ENCODE measurements at places on chromosomes 12 and 14. TPM values are rescaled to one million over a fixed set of nuclear protein-coding genes. Genes with fewer than 3 reads are reported as not detected.

Gene CFAP54
- 4.2 TPM for total RNA-seq

DNA sequence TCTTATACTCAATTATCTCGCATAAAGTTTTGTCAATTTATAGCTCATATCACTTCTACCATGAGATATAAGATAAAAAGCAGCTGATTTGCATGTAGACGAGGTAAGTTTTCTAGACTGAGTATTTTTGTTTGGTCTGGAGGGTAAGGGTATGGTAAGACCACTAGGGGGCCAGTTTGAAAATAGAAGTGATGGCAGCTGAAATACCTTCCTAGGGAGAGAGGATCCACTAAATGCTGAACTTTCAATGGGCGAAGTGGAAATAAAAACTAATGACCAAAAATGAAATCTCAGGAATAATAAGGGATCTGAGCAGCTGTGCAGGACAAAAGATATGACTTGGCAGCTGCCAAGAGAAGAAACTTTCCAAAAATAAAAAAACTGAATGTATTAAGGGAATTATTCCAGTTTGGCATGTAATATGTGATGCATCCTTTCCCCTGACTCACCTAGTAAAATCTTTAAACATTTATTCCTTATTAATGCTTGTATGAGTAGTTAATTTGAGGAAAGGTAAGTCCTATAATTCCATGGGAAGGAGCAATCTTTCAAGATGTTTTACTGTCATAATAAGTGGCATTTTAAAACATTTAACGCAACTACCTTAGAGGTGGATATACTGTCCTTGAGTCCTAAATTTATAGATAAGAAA lies 754.5 kb downstream of the C12orf50 start:
- no peak overlapping the region for H3K27ac ChIP-seq
- H3K27me3 ChIP-seq: no peaks in the 10 kb centered on the region
- H3K36me3 ChIP-seq: no peaks in the 10 kb centered on the region
- DNase-seq: no peak
- H3K4me3 ChIP-seq: no peak overlapping the region

GRCh38 chr12:106672314-106673025 lies 89.7 kb downstream of the RFX4 start:
- no peak for DNase-seq
- H3K4me3 ChIP-seq: no peak overlapping the region
- no peak overlapping the region for H3K27ac ChIP-seq
- no peaks in the 10 kb centered on the region for H3K36me3 ChIP-seq
- no peaks in the 10 kb centered on the region for H3K4me1 ChIP-seq

GRCh38 chr12:117328556-117329100 lies 32.8 kb downstream of the NOS1 start:
- H3K4me1 ChIP-seq: no peaks in the 10 kb centered on the region
- no peak for DNase-seq
- no peaks in the 10 kb centered on the region for H3K27me3 ChIP-seq
- H3K27ac ChIP-seq: no peak overlapping the region
- H3K4me3 ChIP-seq: no peak overlapping the region

Gene CCDC196
- not detected for total RNA-seq

Gene FLRT2
- total RNA-seq: 45.4 TPM

Gene P2RX7
- total RNA-seq: 4.0 TPM

DNA sequence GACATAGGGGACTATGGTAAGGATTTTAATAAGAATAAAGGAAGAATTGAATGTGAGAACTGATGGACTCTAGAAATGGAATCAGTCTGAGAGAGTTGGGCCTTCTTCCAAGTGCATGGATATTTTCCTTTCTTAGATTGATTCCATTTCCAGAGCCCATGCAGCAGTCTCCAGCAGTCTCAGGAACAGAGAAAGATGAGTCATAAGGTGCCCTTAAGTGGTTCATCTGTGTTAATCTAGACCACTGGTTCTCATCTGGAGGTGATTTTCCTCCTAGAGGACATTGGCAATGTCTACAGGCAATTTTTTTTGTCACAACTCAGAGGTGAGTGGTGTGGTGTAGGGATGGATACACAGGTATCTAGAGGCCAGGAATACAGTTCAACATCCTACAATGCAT lies 25.9 kb downstream of the TRIM9 start:
- H3K27ac ChIP-seq: no peak overlapping the region
- no peak overlapping the region for H3K4me3 ChIP-seq
- no peaks in the 10 kb centered on the region for H3K36me3 ChIP-seq
- DNase-seq: no peak
- no peaks in the 10 kb centered on the region for H3K27me3 ChIP-seq
- H3K4me1 ChIP-seq: peaks cover 6% of the 10 kb centered on the region

GRCh38 chr14:55512421-55512820 lies 67.6 kb upstream of the KTN1 start:
- no peak overlapping the region for H3K27ac ChIP-seq
- H3K36me3 ChIP-seq: no peaks in the 10 kb centered on the region
- DNase-seq: no peak
- H3K4me3 ChIP-seq: no peak overlapping the region
- no peaks in the 10 kb centered on the region for H3K4me1 ChIP-seq
- no peaks in the 10 kb centered on the region for H3K27me3 ChIP-seq

Gene CLEC2A
- total RNA-seq: not detected

- H3K27me3 ChIP-seq: no peaks in the 10 kb centered on the region
- no peak for DNase-seq
- no peak overlapping the region for H3K27ac ChIP-seq
- no peak overlapping the region for H3K4me3 ChIP-seq
- H3K4me1 ChIP-seq: peaks cover 33% of the 10 kb centered on the region
Observed at GRCh38 chr14:54589076-54589475, 22.1 kb downstream of the SAMD4A start.

- H3K4me1 ChIP-seq: peaks cover 22% of the 10 kb centered on the region
- no peaks in the 10 kb centered on the region for H3K36me3 ChIP-seq
- H3K27me3 ChIP-seq: no peaks in the 10 kb centered on the region
- no peak overlapping the region for H3K27ac ChIP-seq
Observed at GRCh38 chr14:70645892-70646291, 4.2 kb downstream of the TTC9 start.

DNA sequence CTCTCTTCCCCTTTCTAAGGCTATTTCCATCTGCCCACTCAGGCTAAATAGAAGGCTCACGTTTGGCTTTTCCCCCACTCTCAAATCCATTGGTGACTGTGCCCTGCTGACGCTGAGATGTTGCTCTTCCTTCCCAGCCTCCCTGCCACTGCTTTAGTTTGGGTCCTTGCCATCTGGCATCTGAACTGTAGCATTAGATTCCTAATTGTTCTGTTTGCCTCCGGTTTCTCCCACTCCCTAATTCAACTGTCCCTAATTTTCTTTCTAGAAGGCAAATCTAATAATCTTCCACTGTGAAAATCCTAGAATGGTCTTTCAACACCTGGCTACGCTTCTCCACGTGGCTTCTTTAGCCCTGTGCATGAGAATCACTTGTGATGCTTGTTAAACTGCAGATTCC lies 37.6 kb upstream of the SMOC1 start:
- no peak overlapping the region for H3K27ac ChIP-seq
- H3K36me3 ChIP-seq: no peaks in the 10 kb centered on the region
- H3K4me3 ChIP-seq: no peak overlapping the region

- H3K4me3 ChIP-seq: peak within 1 kb of the TSS; percentile 45
- no peaks in the 10 kb centered on the region for H3K27me3 ChIP-seq
- DNase-seq: no peak
- H3K27ac ChIP-seq: no peak within 1 kb of the TSS
- H3K4me1 ChIP-seq: no peaks in the 10 kb centered on the region
Observed at GRCh38 chr12:100794441-100795173, at the start of gene ANO4. Gene ANO4 (plus strand): TSS chr12:100794776. CDS start chr12:100901786, 107,010 bp downstream.

- peaks cover 60% of the 10 kb centered on the region for H3K4me1 ChIP-seq
- DNase-seq: peak; percentile 74
- peak overlapping the region; percentile 52 for H3K4me3 ChIP-seq
- no peaks in the 10 kb centered on the region for H3K36me3 ChIP-seq
Observed at GRCh38 chr12:480831-481816, 21.4 kb downstream of the B4GALNT3 start.

- no peaks in the 10 kb centered on the region for H3K36me3 ChIP-seq
- no peak overlapping the region for H3K27ac ChIP-seq
- no peaks in the 10 kb centered on the region for H3K4me1 ChIP-seq
- no peak overlapping the region for H3K4me3 ChIP-seq
- no peaks in the 10 kb centered on the region for H3K27me3 ChIP-seq
- DNase-seq: no peak
Observed at GRCh38 chr12:4154672-4155225, 118.8 kb upstream of the CCND2 start.

Gene KRT80
- total RNA-seq: 0.41 TPM

Gene MSRB3
- total RNA-seq: 232 TPM

DNA sequence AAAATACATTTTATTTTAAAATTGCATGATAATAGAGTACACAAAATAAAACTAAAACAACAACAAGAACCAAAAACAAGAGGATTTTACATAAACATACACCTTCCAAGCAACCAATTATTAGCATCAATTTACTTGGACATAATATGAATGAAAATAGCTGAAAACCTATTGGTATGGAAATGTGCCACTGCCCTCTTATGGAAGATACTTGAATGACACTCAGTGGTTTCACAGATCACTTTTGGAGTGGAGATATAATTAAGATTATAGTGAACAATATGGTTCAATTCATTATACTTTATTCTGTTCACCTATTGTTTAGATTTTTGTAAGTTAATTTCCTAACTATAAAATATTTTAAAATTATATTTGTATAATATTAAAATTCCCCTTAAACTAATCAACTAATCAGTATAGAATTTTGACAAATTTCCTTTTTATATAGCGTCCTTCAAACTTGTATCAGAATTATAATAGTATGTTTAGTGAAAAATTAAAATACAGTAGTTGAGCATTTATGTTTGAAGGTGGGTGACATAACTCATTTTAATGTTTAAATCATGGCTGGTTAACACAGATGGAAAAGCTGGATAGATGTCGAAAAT lies 70.1 kb downstream of the SLC6A15 start:
- no peaks in the 10 kb centered on the region for H3K27me3 ChIP-seq
- no peaks in the 10 kb centered on the region for H3K36me3 ChIP-seq
- no peak for DNase-seq
- no peaks in the 10 kb centered on the region for H3K4me1 ChIP-seq
- no peak overlapping the region for H3K27ac ChIP-seq

GRCh38 chr12:71556875-71557274 lies 106.8 kb downstream of the ZFC3H1 start:
- DNase-seq: no peak
- no peak overlapping the region for H3K4me3 ChIP-seq
- H3K36me3 ChIP-seq: no peaks in the 10 kb centered on the region
- no peak overlapping the region for H3K27ac ChIP-seq

Gene FAM222A
- total RNA-seq: 2.9 TPM

DNA sequence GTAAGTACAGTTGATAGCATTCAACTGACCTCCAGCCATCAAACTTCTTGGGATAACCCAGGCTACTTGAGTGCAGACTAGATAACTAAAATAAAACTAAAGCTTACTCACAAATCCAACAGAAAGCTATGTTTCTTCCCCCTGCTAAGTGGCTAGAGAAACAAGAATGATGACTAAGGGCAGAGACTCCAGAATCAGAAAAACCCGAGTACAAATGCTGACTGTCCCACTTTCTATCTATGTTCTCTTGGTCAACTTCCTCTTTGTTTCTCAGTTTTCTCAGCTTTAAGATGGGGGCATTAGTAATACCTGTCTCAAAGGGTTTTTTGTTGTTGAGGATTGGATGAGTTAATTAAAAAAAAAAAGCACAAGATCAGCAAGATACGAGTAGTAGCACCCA lies 6.1 kb upstream of the NUAK1 start:
- no peaks in the 10 kb centered on the region for H3K27me3 ChIP-seq
- no peak overlapping the region for H3K4me3 ChIP-seq
- H3K36me3 ChIP-seq: no peaks in the 10 kb centered on the region
- peaks cover 29% of the 10 kb centered on the region for H3K4me1 ChIP-seq
- H3K27ac ChIP-seq: peak overlapping the region; percentile 73

DNA sequence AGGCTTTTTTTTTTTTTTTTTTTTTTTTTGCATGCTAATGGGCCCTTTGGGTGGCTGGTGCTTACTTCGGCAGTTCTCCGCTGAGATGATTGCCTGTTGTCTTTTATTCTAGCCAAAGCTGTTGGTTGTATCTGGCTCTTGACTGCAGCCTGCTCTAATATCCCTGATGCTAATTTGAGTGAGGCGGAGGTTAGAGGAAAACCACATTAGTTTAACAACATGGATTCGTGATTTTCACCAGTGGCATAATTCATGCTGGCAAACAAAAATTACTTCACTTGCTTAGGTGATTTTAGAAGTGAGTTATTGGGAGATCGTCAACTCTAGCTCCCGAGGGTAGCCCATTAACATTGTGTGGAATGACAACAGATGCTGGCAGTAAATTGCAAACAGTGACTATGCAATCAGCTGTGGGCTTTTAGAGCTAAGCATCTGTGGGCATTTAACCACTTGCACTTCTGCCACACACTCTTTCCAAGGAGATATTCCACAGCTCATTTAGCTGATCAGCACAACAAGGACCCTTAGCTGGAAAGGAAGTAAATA lies 97.6 kb upstream of the ZDHHC17 start:
- H3K4me1 ChIP-seq: no peaks in the 10 kb centered on the region
- H3K27ac ChIP-seq: no peak overlapping the region
- no peaks in the 10 kb centered on the region for H3K36me3 ChIP-seq
- no peaks in the 10 kb centered on the region for H3K27me3 ChIP-seq
- no peak overlapping the region for H3K4me3 ChIP-seq
- no peak for DNase-seq

Gene OVCH1
- total RNA-seq: 0.78 TPM

Data from thoracic aorta (tissue), 2 donors.